ENCODE measurements at places on chromosomes 3 and 15.
A peak's percentile ranks its signal among the peaks of the same experiment; 100 is the strongest.

GRCh38 chr3:117722856-117723255 is 1013.3 kb downstream of the TUSC7 start:
- H3K36me3 ChIP-seq: no peaks in the 10 kb centered on the region
- no peak overlapping the region for H3K4me3 ChIP-seq
- DNase-seq: no peak
- H3K4me1 ChIP-seq: no peaks in the 10 kb centered on the region
- H3K27me3 ChIP-seq: no peaks in the 10 kb centered on the region

DNA sequence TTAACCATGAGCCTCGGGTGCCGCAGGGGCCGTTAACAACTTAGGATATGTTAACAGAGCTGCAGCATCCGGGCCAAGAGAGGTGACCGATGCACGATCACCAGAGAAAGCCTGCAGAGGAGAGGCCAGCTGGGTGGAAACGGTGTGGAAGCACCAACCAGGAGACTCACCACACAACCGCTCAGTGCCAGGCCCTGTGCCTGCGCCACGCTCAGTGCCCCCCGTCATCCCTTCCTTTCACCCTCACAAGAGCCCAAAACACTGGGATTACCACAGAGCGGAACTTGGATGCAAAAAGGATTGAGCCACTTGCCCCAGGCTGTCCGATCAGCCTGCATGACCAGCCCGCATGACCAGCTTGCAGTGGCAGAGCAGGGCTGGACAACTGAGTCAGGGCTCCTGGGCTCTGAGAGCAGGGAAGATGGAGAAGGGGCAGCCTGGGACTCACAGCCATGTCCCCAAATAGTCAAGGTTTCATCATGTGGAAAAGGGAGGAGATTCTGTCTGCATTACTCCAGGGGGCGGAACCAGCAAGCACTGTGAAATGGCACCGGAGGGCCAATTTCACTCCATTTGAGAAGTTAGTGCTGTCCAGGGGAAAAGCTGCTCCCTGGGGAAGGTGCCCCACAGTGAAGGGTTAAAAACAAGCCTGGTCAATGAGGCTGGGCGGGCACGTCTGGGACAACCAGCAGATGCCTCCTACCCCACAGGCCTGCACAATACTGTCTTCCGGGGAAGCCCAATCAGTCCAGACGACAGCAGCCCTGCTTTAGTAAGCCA is 156.8 kb downstream of the ATP10A start:
- H3K27ac ChIP-seq: no peak overlapping the region
- no peak for DNase-seq
- no peaks in the 10 kb centered on the region for H3K36me3 ChIP-seq
- H3K4me3 ChIP-seq: no peak overlapping the region
- H3K27me3 ChIP-seq: no peaks in the 10 kb centered on the region

DNA sequence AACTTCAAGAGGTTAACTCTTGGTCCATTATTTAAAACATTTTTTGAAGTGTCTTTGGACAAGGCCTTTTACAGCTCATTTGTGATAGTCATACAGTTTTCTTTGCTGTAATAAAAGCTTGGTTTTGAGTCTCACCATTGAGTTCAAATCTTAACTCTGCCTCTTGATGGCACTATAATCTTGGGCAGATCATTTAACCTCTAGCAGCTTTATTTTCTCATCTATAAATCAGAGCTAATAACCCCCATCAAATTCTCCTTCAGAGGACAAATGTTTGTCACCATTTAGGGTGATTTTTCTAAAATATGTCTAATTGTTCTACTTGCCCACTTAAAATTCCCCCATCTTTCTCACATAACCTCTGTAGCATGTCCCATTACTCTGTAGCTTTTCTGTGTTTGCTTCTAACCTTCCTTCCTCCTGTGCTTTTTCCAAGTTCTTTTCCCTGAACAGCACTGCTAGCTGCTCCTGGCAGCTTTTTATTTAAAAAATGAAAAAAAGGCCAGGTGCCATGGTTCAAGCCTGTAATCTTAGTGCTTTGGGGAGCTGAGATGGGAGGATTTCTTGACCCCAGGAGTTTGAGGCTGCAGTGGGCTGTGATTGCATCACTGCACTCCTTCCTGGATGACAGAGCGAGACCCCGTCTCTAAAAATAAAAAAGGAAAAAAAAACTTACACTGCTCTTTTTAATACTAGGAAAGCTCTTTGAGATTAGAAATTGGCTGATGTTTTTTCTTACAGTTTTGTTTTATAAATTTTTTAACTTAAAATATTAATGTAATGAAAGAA is 28.5 kb downstream of the UBE2E1 start:
- no peak overlapping the region for H3K4me3 ChIP-seq
- peaks cover 8% of the 10 kb centered on the region for H3K4me1 ChIP-seq
- no peaks in the 10 kb centered on the region for H3K36me3 ChIP-seq
- H3K27me3 ChIP-seq: no peaks in the 10 kb centered on the region
- no peak for DNase-seq
- no peak overlapping the region for H3K27ac ChIP-seq

GRCh38 chr3:14861446-14862302 is 42.9 kb downstream of the FGD5 start:
- no peaks in the 10 kb centered on the region for H3K4me1 ChIP-seq
- no peaks in the 10 kb centered on the region for H3K27me3 ChIP-seq
- no peak overlapping the region for H3K4me3 ChIP-seq
- no peaks in the 10 kb centered on the region for H3K36me3 ChIP-seq
- no peak for DNase-seq

DNA sequence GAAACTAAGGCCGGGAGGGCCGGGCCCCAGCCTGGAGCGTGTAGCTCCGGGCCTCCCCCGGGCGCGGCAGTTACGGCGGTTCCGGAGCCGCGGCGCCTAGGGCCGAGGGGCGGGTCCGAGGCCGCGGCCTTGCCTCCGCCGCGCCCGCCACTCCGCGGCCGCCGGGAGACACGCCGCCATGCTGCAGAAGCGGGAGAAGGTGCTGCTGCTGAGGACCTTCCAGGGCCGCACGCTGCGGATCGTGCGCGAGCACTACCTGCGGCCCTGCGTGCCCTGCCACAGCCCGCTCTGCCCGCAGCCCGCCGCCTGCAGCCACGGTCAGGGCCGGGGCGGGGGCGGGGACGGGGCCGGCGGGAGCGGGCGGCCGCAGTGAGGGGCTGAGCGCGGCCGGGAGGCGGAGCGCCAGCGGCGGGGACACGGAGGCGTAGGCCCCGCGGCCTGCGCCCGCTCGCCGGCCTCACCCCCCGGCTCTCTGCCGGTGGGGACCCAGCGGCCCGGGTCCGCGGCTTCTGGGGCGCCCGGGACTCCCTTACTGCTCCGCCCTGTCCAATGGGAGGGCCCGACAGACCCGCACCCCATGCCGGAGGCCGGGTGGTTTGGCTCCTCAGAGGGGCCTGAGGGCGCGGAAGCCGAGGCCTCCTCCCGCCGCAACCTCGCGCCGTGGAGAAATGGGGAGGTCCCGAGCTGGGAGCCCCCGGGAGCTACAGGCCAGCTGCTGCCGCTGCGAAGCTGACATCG is at the start of gene DIS3L:
TSS of gene DIS3L (plus strand) at position 150 of the 738 bp plus-strand sequence. CDS start at position 179, 29 bp downstream.
- H3K27me3 ChIP-seq: no peaks in the 10 kb centered on the region
- peak; percentile 59 for DNase-seq
- H3K4me3 ChIP-seq: peak within 1 kb of the TSS; percentile 58
- peak within 1 kb of the TSS; percentile 94 for H3K27ac ChIP-seq
- H3K36me3 ChIP-seq: no peaks in the 10 kb centered on the region

DNA sequence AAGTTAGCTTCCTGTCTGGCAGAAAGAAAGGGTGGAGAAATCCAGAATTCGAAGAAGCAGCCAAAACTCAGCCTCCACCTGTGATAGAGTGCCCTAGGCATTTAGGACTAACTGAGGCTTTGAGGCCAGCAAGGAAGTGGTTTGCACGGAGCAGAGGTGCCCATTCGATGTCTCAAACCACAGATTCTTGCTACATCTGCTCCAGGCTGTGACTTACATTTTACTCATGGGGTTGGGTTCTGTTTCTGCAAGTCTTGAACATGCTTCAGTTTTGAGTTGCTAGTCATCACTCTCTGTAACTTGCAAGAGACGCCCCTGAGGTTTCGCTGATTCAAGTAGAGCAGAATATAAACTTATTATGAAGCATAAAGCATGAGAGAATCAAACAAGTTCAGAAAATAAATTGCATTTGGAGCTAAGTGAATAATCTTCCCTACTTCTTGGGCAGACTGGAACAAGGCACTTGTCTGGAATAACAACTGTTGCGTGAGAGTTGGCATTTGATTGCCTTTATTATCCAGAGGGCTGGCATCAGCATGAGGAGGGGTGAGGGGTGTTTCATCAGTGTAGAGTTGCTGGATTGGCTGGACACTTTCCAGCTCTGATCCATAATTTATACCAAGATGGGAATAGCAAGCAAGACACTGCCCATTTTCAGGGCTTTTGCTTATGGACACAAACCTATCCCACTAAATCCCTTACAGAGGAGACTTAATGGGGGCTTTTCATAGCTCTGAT is 256.5 kb downstream of the AGBL1 start:
- no peak for DNase-seq
- no peaks in the 10 kb centered on the region for H3K4me1 ChIP-seq
- no peaks in the 10 kb centered on the region for H3K27me3 ChIP-seq
- H3K36me3 ChIP-seq: no peaks in the 10 kb centered on the region
- H3K4me3 ChIP-seq: no peak overlapping the region
- no peak overlapping the region for H3K27ac ChIP-seq
